ENCODE measurements at places on chromosomes 3 and 15. TPM values are rescaled to one million over a fixed set of nuclear protein-coding genes. Genes with fewer than 3 reads are reported as not detected.
A peak's percentile ranks its signal among the peaks of the same experiment; 100 is the strongest.

- no peaks in the 10 kb centered on the region for H3K36me3 ChIP-seq
- H3K4me3 ChIP-seq, result no peak overlapping the region
- H3K27ac ChIP-seq, result no peak overlapping the region
- H3K4me1 ChIP-seq, result no peaks in the 10 kb centered on the region
- no peak for DNase-seq
- H3K27me3 ChIP-seq, result no peaks in the 10 kb centered on the region
These were observed 339.6 kb upstream of the ROBO2 start for GRCh38 chr3:76700323-76700722.

GRCh38 chr3:40847551-40847992 lies 322.8 kb downstream of the ZNF621 start:
- no peaks in the 10 kb centered on the region for H3K36me3 ChIP-seq
- no peak for DNase-seq
- no peak overlapping the region for H3K27ac ChIP-seq
- H3K27me3 ChIP-seq, result no peaks in the 10 kb centered on the region

The PLCH1 gene
- 8.3 TPM for total RNA-seq

The SLC4A7 gene
- total RNA-seq, result 92.4 TPM

DNA sequence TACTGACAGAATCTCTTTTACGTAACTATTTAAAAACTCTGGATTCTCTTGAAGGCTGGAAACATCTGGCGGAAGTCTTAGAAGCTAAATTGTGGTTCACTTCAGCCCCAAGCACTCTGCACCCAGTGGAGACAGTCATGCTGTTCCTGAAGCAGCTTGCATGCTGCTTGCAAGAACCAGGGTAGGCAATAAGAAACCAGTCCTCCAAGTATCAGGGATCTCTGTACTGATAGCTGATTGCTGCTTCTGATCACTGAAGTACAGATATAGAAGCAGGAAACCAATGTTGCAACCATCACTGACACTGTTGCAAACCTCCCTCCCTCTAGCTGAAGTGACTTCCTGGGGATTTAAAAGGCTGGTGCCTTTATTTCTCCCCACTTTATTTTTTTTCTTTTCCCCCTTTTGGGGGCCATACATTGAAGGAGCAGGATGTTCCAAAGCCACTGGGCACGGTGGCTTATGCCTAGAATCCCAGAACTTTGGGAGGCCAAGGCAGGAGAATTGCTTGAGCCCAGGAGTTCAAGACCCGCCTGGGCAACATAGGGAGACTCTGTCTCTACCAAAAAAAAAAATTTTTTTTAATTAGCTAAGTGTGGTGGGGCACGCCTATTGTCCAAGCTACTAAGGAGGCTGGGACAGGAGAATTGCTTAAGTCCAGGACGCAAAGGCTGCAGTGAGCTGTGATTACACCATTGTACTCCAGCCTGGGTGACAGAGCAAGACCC lies 15.3 kb downstream of the SPCS1 start:
- DNase-seq, result no peak
- no peaks in the 10 kb centered on the region for H3K27me3 ChIP-seq
- no peak overlapping the region for H3K27ac ChIP-seq

The INSYN1 gene
- total RNA-seq, result 0.13 TPM

GRCh38 chr3:46228260-46229242 lies 13.7 kb upstream of the CCR3 start:
- peak; percentile 57 for DNase-seq
- H3K27ac ChIP-seq, result no peak overlapping the region
- H3K4me1 ChIP-seq, result no peaks in the 10 kb centered on the region
- H3K27me3 ChIP-seq, result no peaks in the 10 kb centered on the region
- no peak overlapping the region for H3K4me3 ChIP-seq

GRCh38 chr15:31489281-31489680 lies 162.6 kb downstream of the KLF13 start:
- H3K4me1 ChIP-seq, result peaks cover 25% of the 10 kb centered on the region
- peak overlapping the region; percentile 64 for H3K27ac ChIP-seq
- no peak overlapping the region for H3K4me3 ChIP-seq
- no peaks in the 10 kb centered on the region for H3K27me3 ChIP-seq
- H3K36me3 ChIP-seq, result no peaks in the 10 kb centered on the region
- DNase-seq, result no peak

DNA sequence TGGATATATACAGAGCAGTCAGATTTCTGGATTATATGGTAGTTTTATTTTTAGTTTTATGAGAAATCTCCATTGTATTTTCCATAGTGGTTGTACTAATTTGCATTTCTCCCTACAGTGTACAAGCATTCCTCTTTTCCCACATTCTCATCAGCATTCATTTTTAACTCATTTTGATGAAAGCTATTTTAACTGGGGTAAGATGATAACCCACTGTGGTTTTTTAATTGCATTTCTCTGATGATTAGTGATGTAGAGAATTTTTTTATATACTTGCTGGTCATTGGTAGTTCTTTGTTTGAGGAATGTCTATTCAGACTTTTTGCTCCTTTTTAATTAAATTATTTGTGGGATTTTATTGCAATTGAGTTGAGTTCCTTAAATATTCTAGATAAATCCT lies 903.6 kb downstream of the DIPK2A start:
- no peak overlapping the region for H3K4me3 ChIP-seq
- H3K36me3 ChIP-seq, result no peaks in the 10 kb centered on the region
- no peaks in the 10 kb centered on the region for H3K27me3 ChIP-seq
- no peak overlapping the region for H3K27ac ChIP-seq
- H3K4me1 ChIP-seq, result no peaks in the 10 kb centered on the region

DNA sequence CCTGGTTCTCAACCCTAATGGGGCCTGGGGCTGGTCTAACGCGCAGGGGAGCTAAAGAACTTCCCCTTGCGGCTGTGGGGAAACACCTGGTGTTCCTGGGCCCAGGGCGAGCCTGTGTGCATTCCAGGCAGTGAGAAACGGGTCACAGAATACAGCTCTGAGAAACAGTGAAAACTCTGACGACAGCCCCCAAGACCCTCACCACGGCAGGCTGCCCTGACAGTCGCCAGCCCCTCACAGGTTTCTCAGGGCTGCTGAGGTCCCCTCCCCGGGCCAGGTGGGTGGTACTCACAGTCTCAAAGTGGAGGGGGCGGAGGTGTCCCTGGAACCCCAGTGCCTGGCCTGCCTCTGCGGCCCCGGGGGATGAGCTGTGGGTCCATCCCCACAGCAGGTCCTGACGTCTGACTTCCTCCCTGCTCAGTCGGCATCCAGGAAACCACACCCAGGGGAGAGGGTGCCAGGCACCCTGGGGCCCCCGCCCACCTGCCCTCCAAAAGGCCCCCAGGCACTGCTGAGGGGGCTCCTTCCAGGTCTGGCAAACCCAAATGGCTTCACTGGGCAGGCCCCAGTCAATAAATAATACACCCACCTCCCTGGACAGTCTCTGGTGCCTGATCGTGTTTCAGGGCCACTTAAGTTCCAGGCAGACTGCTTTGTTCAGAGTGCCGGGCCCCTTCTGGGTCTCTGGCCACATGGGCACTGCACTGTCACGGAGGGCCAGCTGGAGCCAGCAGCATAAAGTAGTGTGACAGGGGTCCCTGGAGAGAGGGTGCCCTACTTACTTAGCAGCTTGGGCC lies 57.7 kb downstream of the IQSEC1 start:
- DNase-seq, result peak; percentile 52
- H3K4me3 ChIP-seq, result peak overlapping the region; percentile 33
- no peaks in the 10 kb centered on the region for H3K27me3 ChIP-seq
- H3K36me3 ChIP-seq, result no peaks in the 10 kb centered on the region
- H3K4me1 ChIP-seq, result peaks cover 59% of the 10 kb centered on the region
- H3K27ac ChIP-seq, result peak overlapping the region; percentile 88

GRCh38 chr3:18047052-18047451 lies 304.6 kb upstream of the TBC1D5 start:
- no peaks in the 10 kb centered on the region for H3K27me3 ChIP-seq
- no peaks in the 10 kb centered on the region for H3K36me3 ChIP-seq
- DNase-seq, result no peak
- no peak overlapping the region for H3K4me3 ChIP-seq
- no peak overlapping the region for H3K27ac ChIP-seq
- H3K4me1 ChIP-seq, result no peaks in the 10 kb centered on the region

DNA sequence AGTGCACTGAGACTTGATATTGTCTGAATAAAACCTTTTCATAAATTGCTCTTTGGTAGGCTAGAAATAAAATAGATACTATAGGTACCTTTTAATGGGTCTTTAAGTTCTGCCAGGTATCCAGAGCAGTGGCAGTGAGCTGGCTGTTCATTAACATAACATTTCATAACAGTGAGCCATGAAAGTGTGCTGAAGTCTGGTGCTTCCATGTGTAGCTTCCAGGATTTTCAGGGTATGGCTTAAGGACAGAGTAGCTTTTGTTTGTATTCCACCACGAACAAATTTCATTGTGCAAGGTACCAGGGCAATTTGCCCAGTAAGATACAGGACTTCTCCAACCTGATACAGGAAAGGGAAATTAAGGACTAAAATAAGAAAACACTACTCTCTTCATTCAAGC lies 124.7 kb upstream of the NANOGP8 start:
- no peaks in the 10 kb centered on the region for H3K27me3 ChIP-seq
- no peaks in the 10 kb centered on the region for H3K4me1 ChIP-seq
- no peak for DNase-seq
- no peaks in the 10 kb centered on the region for H3K36me3 ChIP-seq
- H3K27ac ChIP-seq, result no peak overlapping the region
- no peak overlapping the region for H3K4me3 ChIP-seq

DNA sequence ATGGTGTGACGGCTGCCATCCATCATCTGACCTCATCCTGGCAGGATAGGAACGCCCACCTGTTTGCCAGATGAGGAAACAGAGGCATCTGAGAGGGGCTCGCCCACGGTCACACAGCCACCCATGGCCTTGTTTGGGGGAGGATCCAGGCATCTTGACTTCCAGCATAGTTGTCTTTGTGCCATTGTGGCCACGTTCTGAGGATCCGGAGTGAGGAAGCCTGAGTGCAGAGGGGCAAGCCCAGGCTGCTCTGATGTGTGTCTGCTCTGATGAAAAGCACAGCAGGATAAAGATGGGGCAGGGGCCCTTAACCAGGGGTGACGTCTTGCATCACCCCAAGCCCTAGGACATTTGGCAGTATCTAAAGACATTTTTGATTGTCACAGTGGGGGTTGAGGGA lies 58.7 kb downstream of the FGD5 start:
- H3K36me3 ChIP-seq, result no peaks in the 10 kb centered on the region
- no peak for DNase-seq
- H3K27ac ChIP-seq, result peak overlapping the region; percentile 75
- peaks cover 34% of the 10 kb centered on the region for H3K4me1 ChIP-seq

DNA sequence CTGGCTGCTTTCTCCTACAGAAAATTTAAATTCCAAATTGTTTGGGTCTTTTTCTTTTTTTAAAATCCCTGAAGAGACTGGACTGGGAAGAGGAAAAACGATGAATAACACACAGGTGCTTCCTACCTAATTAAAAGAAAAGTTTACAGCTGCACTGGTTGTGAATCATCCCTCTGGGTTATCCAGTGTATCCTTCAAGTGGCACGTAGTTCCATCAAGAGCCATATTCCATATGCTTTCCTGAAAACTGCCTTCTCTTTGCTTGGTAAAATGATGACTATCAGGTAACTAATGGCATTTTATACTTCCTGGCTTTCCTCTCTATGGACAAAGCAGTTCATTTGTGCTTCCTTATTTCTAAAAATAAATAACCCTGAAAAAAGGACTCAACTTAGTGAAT lies 123.2 kb downstream of the MAGI1 start:
- no peaks in the 10 kb centered on the region for H3K4me1 ChIP-seq
- H3K27me3 ChIP-seq, result no peaks in the 10 kb centered on the region
- no peak overlapping the region for H3K4me3 ChIP-seq
- no peak for DNase-seq
- H3K36me3 ChIP-seq, result no peaks in the 10 kb centered on the region

DNA sequence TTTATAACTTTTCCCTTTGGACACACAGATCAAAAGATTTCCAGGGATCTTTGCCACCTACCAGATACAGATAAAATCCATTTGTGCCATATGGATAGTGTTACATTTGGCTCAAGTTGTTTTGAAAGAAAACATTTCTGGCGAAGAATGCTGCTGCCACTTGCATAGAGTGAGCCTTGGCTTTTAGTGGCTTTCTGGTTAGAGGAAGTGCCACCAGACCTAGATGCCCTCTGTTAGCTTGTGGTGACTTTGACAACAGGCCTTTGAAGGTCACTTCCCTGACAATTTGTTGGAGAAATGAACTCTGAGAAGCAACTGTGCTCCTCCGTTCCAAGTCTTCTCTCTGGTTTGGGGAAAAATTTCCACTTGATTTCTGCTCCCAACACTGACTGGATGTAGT lies 158.0 kb downstream of the CHST2 start:
- no peaks in the 10 kb centered on the region for H3K4me1 ChIP-seq
- no peak for DNase-seq
- no peak overlapping the region for H3K4me3 ChIP-seq
- no peaks in the 10 kb centered on the region for H3K36me3 ChIP-seq
- H3K27me3 ChIP-seq, result no peaks in the 10 kb centered on the region
- no peak overlapping the region for H3K27ac ChIP-seq

GRCh38 chr3:143634991-143635390 lies 213.3 kb downstream of the SLC9A9 start:
- DNase-seq, result no peak
- H3K27ac ChIP-seq, result no peak overlapping the region
- no peaks in the 10 kb centered on the region for H3K27me3 ChIP-seq
- no peak overlapping the region for H3K4me3 ChIP-seq
- H3K36me3 ChIP-seq, result no peaks in the 10 kb centered on the region

The ROPN1 gene
- total RNA-seq, result not detected

DNA sequence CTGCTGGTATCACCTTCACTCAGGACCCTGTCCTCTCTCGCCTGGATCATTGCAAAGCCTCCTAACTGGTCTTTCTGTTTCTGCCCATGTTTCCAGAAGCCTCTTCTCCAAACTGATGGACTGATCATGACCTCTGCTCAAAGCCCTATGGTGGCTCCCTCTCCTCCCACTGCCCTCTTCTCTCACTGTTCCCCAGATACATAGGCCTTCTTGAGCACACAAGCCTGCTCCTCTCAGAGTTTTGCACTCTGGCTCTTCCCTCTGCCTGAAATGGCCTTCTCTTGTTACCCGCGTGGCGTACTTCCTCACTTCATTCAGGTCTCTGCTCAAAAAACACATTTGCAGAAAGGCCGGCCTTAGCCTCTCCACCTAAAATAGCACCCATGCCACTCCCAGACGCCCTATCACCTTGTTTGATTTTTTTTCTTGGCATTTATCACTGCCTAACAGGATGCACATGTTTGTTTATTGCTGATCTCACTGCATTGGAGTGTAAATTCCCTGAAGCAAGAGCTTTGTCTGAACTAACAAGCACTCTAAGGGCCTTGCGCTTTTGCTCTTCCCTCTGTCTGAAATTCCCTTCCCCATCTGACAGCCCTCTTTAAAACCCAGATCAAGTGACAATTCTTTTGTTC lies 1.4 kb upstream of the ETFA start:
- DNase-seq, result no peak
- H3K4me3 ChIP-seq, result no peak overlapping the region
- no peaks in the 10 kb centered on the region for H3K36me3 ChIP-seq
- H3K27me3 ChIP-seq, result no peaks in the 10 kb centered on the region
- no peak overlapping the region for H3K27ac ChIP-seq

The DNAJA4 gene
- 25.6 TPM for total RNA-seq

All from Peyer's patch (tissue), 4 donors.